ENCODE measurements at places on chromosomes 3 and 15.

DNA sequence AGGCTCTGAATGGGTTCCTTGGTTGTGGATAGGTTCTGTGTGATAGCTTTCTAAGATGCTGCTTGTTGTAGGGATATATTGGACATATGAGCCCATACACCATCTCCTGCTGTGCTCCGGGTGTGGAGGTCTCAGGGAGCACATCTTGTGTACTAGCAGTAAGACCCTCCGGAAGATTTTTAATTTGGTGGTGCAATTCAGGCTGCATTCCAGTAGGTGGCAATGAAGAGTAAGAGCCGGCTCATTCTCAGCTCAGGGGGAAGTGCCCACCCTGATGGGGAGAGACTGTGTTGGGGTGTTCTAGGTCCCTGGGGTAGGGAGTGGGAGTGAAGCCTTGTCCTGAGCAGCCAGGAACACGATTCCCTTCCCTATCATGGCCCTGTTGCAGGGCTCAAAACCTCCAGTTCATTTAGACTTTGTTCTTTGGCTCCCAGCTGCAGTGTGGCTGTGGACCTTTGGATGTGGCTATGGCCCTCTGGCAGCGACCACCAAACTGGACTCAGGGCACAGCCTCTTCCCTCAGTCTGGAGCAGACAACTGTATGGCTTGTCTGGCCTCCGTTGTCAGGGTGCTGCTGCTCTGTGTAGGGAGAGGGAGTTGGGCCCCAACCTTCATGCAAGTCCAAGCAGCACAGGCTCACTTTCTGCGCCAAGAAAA, 104.7 kb downstream of the UNC13C start:
- no peak for DNase-seq

GRCh38 chr3:106588739-106589138, 719.9 kb upstream of the CBLB start:
- DNase-seq = no peak

- DNase-seq = no peak
These were observed 490.0 kb upstream of the TBL1XR1 start for GRCh38 chr3:177687291-177687690.

- no peak for DNase-seq
These were observed 83.5 kb upstream of the SEC13 start for GRCh38 chr3:10404377-10404776.

DNA sequence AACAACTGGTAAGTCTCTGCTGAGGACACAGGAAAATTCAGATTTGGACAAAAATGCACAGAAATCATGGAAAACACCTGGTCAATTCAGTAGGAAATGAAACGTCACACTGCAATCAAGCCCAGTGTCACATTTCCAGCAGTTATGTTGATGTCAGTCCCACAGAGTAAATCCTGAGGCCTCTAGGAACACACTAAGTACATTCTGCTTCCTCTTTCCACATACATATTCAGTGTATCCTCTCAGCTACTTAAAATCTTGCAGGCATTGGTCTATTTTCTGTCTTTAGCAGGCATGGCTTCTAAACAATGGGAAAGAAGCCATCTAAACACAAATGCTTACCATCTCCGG, 207.8 kb downstream of the PLCL2 start:
- no peak for DNase-seq

- DNase-seq = no peak
These were observed 85.6 kb downstream of the RAP2B start for GRCh38 chr3:153247331-153248330.

DNA sequence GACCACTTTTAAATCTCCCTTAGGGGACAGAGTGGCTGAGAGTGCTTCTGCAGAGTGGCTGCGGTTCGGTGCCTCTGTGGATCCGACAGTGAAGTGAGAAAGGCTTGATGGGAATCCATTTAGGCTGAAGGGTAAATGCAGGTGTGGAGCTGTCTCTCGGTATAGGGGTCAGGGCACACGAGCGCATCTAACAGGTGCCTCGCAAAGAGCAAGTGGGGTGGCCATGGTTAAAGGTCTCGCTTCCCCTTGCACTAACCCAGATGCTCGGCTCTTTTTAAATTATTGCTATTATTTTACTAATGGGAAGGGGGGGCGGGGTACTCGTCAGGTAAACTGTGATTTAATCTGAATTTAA, 598 bp upstream of the GJD2 start:
- no peak for DNase-seq

DNA sequence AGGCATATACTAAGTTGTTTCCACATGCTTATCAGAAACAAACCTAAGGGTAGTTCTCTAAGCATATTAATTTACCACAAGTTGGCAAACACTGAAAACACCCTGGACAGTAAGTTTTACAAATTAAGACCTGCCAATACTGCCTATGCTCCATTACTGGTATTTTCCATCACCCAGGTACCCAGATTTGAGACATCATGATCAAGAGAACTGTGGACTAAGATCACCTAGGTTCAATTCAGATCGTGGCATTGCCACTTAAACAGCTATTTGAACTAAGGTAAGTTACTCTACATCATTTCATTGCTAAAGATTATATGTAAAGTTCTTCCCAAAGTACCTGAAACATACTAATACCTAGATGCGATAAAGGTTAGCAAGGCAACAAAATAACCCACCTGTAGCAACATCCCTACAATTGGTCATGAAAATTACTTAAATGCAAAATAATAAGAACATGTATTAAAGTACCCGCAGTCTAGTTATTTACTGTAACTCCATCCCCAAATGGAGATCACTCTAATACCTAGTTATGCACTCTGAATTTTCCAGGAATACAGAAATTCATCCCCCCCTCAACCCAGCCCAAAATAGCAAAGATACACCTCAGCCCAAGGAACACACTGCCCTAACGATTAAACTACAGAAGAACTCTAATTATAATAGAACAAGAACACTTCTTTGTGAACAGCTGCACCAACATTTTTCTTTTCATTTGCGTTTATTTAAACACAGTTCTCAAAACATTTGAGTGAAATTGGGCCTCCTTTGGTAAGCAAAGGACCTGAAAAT, 21.6 kb downstream of the TRA2B start:
- no peak for DNase-seq

GRCh38 chr3:111307676-111308075, 234.3 kb upstream of the CD96 start:
- no peak for DNase-seq

DNA sequence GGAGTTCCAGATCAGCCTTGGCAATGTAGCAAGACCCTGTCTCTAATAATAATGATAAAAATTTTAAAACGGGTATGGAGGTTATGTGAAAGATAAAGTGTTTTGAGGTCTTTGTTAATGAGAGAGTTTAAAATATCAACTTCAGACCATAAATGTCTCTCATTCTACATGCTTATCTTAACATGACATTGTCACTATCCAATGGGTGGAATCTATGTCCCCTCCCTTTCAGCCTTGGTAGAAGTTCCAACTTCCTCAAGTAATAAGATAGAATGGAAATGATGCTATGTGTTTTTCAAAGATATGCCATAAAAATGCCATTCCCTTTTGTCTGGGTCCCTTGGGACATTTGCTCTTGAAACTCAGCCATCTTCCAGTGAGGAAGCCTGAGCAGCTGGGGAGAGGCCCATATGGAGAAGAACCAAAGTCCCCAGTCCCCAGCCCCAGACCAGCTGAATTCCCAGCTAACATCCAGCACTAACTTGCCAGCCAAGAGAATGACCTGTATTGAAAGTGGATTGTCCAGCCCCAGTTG, 17.0 kb downstream of the RPSA start:
- no peak for DNase-seq

DNA sequence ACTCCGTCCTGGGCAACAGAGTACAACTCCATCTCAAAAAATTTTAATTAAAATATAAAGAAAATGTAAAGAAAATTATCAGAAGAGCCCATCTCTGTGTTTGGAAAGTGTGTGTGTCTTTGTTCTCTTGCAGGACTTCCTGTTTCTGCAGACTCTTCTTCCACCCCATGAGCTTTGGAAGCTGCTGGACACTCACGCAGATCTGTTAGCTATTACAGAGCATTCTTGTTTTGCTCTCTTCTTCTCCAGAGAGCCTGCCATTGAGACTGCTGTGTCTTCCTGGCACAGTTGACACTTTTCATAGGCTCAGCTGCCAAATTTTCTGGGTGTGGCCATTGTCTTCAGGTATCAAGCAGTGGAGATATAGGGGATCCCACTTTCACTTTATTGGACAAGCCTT, 6.0 kb upstream of the CCR8 start:
- DNase-seq = no peak

DNA sequence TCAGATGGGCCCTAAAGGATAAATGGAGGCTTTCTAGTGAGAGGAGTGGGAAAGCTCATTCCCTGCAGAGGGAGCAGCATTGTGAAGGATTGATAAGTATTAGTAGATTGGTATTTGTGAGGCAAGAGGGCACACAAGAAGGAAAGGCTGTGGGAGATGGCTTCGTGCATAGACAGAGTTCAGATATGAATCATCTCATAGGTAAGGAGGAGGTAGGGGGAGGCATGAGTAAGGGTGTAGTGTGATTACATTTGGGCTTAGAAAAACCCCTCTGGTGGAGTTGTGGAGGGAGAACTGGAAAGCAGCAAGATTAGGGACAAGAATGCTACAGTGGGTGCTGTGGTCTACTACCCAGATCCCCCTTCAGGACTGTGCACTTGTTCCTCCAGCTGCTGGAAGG, 29.6 kb downstream of the ONECUT1 start:
- no peak for DNase-seq

DNA sequence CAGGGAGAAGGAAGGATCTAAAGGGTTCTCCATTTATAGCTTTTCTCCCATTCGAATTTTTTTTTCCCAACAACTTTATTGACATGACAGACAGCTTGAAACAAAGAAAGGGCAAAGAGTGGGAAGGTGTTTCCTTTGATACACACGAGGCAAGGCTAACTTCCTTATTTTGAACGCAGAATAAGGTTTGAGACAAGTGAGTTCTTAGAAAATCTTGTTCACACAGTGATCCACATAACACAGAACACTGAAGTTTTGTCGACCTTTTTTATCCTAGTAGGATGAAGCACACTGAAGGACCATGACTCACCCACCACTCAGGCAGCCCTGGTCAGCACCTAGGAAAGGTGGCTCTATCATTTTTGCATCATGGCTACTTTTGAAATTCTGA, 425.8 kb upstream of the MDFIC2 start:
- no peak for DNase-seq

GRCh38 chr3:156291272-156292123, 171.1 kb downstream of the KCNAB1 start:
- no peak for DNase-seq

DNA sequence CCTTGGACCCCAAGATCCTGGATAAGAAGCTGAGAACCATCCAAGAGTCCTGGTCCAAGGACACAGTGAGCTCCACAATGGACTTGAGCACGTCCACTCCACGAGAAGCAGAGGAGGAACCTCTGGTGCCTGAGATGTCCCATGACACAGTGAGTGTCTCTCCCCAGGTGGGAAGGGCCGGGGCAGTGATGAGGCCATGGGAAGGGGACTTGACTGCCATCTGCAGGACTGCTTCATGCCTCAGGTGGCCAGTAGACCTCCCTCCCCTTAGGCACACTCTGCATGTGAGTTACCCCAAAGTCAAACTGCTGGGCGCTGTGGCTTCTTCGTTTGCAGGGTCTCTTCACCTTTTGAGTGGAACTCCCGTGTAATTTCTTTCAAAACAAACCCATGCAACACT, 59.7 kb downstream of the CCDC33 start:
- no peak for DNase-seq

- DNase-seq = no peak
These were observed 31.0 kb downstream of the IQSEC1 start for GRCh38 chr3:13042127-13042701.

- DNase-seq = no peak
These were observed 111.8 kb upstream of the ADAMTS9 start for GRCh38 chr3:64799606-64800005.

- no peak for DNase-seq
These were observed 820.5 kb downstream of the MCTP2 start for GRCh38 chr15:95051861-95052260.

DNA sequence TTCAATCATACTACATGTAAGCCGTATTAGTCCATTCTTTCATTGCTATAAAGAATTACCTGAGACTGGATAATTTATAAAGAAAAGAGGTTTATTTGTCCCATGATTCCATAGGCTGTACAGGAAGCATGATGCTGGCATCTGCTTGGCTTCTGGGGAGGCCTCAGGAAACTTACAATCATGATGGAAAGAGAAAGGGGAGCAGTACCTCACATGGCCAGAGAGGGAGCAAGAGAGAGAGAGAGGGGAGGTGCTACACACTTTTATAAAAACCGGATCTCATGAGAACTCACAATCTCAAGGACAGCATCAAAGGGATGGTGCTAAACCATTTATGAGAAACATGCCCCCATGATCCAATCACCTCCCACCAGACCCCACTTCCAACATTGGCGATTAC, 14.3 kb upstream of the CLASP2 start:
- no peak for DNase-seq

DNA sequence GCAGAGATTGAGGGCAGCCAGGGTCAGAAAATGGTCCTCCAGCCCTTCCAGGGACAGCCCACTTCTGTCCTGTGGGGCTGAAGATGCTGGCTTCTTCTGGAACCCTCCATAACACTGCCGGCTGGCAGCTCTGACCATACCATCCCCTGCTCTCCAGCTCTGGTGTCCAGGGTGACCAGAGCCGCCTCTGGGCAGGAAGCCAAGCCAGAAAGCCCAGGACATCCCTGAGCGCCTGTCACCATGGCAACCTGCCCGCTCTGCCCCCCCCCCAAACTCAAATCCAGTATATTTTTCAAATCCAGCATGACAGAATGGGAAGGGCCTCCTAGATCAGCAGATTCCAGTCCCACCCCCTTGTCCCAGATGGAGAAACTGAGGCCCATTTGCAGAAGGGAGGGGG, 420 bp upstream of the TMIE start:
- DNase-seq = no peak

- no peak for DNase-seq
These were observed 218.9 kb downstream of the CDIN1 start for GRCh38 chr15:36798366-36798765.

DNA sequence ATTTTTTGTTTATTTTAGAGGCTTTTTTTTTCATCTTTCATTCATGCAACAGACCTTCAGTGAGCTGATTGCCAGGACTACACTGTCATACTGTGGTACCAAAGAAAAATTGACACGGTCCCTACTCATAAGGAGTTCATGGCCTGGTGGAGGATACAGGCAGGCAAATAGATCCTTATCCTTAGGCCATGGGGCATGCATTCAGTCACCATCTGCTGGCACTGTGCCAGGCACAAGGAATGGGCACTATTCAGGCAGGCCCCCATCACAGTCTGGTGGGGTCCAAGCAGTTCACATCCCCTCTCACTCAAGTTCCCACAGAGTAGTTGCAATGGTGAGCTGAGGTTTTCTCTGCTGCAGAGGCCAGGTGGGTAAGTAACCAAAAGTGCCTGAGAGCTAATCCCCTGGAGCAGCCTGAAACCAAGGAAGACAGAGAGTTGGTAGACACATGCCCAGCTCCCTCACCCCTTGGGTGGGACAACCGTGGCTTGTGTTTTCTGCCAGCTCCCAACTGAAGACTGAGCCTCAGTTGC, 17.3 kb downstream of the CISH start:
- no peak for DNase-seq

All from NCI-H187 treated with DMSO at 0.1 percent for 48 hours (cell line).